Central memory CD8-positive, alpha-beta T cell (primary cell): ENCODE measurements at places on chromosomes 7 and 10.

- no peak for DNase-seq
These were observed 15.4 kb downstream of the PIP4K2A start for GRCh38 chr10:22698941-22699440.

- DNase-seq, result no peak
These were observed 239.5 kb upstream of the DKK1 start for GRCh38 chr10:52074505-52075026.

DNA sequence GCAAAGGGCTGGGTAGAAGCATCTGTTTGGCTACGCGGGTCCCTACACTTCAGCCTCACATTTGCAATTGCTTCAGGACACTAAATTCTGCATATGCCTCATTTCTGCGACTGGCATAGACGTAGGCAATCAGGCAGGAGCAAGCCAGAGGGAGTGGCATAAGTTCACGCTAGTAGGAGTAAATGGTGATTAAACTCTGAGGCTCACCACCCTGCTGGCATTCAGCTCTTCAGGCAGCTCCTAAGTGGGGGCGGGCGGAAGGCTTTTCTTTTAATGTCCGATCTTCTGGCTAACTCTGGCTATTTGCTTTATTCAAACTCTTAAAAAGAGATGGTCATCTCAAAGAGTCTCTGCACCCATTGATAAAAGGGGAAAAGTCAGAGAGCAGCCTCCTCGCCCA lies 45.3 kb downstream of the RGS10 start:
- no peak for DNase-seq

DNA sequence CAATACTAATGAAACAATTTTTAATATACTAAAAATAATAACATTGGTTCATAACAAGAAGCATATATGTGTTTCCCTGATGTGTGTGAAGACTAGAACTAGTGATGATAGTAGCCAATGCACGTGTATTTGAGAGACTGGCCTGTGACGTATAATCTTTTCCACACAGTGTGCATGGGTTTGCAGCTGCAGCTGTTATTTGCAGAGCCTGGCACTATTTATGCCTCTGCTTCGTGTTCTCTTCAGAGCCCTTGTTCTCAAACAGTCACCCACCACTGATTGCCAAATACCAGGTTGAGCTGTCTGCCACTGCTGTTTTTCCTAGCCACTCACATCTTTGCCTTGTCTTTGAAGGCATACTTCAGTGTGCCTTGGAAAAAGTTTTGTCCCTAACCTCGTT lies 531.7 kb downstream of the ETV1 start:
- no peak for DNase-seq

- no peak for DNase-seq
These were observed 441.3 kb downstream of the PLXNA4 start for GRCh38 chr7:132134814-132135445.

GRCh38 chr10:72932259-72933015 lies 22.2 kb downstream of the PLA2G12B start:
- DNase-seq, result no peak

GRCh38 chr7:149496642-149497391 lies 792 bp downstream of the ZNF746 start:
- no peak for DNase-seq

DNA sequence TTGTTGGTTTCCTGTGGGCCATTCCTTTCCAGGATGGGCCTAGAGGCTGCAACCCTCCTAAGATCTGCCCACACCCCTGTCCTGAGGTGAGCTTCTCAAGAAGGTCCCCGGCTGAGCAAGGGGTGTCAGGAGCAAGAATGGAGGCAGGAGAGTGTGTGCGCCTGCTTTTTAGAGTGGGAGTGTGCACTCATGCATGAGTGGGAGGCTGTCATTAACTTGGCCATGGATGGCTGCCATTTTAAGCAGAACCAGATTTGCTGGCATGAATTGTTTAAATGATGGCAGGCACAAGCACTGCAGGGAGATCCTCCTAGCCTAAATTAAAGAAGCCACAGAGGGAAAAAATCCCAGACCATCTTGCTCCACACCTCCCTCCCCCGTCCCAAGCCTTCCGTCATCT lies 2.9 kb upstream of the SGPL1 start:
- DNase-seq, result no peak

GRCh38 chr10:93445978-93446720 lies 36.0 kb downstream of the MYOF start:
- DNase-seq, result no peak

GRCh38 chr7:96657347-96658021 lies 52.2 kb downstream of the SEM1 start:
- DNase-seq, result no peak

GRCh38 chr10:52871191-52871843 lies 98.7 kb upstream of the MBL2 start:
- DNase-seq, result no peak

- DNase-seq, result no peak
These were observed 50.0 kb upstream of the PTER start for GRCh38 chr10:16386855-16387254.

DNA sequence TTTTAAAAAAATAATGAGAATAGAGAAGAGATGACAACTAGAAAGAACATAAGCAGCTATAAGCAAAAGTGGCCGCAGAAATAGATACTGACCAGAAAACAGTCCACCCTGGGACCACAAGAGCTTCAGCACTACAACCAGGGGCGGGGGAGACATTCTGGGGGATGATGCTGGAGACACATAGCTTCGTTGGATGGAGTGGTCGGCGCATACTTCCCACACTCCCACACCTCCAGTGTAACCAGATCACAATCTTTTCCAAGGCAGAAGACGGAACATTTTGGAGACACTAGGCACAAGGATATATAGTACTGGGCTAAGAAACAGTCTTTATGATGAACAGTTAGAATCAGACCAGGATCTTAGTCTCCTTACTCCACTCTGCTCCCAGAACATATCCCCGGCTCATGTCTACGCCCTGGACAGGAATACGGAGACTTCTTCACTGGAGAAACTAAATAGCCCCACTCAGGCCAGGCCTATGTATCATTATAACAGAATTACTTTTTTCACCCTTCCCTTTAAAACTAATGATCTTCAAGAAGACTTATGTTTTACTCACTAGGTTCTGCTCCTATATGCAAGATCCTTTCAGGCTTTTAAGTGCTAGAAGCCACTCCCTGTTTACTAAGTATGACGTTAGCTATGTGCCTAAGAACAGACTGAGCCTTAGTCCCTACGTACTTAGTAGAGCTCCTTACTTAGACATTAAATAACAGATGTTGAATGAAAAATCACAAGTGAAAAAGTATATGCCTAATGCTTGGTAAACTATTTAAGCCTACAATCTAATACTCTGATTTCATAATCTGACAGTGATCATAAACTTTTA lies 169.6 kb downstream of the SRPK2 start:
- no peak for DNase-seq
